Stimulated activated CD4-positive, alpha-beta T cell treated with anti-CD3 and anti-CD28 coated beads, Interleukin-1b, Interleukin-23, amount 100 ng/mL, for 48 hours (primary cell): ENCODE measurements at places on chromosomes 2 and 18.

- DNase-seq, result no peak
These were observed 47.8 kb upstream of the FZD7 start for GRCh38 chr2:201985728-201986462.

DNA sequence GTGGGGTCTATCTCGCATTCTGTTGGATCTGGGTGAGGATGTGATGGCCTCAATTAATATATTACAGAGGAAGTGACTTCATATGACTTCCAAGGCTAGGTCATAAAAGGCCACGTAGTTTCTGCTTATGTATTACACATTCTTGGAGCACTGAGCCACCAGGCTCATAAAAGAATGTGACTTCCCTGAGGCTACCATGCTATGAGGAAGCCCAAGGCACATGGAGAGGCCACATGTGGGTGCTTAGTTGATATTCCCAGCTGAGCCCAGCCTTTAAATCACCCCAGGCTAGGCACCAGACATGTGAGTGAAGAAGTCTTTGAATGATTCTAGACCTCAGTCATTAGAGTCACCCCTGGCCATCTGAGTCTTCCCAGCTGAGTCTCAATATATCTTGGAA, 13.3 kb upstream of the REEP1 start:
- DNase-seq, result no peak

- DNase-seq, result no peak
These were observed 87.0 kb upstream of the MAP4K3 start for GRCh38 chr2:39524061-39524460.

- no peak for DNase-seq
These were observed 45.2 kb upstream of the CTIF start for GRCh38 chr18:48493434-48494230.

GRCh38 chr2:28224648-28225472, 167.8 kb upstream of the FOSL2 start:
- no peak for DNase-seq

DNA sequence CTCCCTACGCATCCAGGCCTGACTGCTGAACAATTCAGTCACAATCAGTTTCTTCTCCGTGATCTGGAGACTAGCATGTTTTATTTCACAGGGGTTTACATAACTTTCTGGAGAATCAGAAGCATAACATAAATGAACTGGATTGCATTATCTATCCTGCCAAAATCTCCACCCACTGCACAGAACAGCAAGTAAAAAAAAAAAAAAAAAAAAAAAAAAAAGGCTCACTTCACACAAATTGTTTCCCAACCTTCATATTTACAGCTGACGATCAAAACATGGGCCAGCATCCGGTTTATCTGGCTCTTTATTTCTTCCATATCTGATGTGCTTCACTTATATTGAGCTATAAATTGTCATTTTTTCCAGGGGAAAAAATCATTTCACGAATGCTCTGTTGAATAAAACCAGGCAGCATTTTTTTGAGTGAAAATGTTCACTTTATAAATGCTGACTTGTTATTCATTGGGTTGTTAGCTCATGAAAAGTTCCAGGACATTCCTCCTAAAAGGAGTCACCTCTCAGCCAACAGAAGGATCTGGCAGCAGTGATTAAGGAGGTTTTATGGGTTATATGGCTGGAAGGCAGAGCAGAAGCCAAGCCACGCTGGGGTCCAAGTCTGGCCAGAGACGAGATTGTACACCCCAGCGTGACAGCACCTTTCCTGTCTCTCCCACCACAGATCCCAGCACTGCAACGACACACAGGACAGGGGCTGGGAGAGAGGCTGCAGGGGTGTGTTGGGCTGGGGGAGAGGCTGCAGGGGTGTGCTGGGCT, 51.2 kb upstream of the GLI2 start:
- DNase-seq, result no peak

GRCh38 chr2:66701656-66702055, 266.7 kb downstream of the MEIS1 start:
- DNase-seq, result no peak

DNA sequence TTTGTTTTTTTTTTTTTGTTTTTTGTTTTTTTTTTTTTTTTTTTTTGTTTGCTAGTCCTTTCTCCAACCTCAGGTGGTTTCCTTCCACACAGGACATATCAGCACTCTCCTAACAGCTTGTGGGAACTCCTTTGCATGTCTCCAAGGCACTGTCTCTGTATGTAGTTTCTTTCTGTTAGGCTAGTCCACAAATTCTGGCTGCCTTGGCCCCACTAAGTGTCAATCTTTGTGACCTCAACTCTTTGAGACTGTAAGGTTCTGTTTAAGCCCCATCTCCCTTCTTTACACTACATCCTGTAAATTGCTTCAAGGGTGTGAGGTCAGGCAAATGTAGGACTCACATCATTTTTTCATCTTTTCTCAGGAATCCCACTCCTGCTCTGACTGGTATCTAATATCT, 85.1 kb downstream of the NCOA1 start:
- no peak for DNase-seq

- DNase-seq, result no peak
These were observed 182.4 kb downstream of the GFPT1 start for GRCh38 chr2:69204654-69205053.

GRCh38 chr2:234983011-234983726, 31.4 kb downstream of the SH3BP4 start:
- no peak for DNase-seq

- DNase-seq, result peak; percentile 87
These were observed 25.4 kb upstream of the OTOF start for GRCh38 chr2:26503231-26503880.

DNA sequence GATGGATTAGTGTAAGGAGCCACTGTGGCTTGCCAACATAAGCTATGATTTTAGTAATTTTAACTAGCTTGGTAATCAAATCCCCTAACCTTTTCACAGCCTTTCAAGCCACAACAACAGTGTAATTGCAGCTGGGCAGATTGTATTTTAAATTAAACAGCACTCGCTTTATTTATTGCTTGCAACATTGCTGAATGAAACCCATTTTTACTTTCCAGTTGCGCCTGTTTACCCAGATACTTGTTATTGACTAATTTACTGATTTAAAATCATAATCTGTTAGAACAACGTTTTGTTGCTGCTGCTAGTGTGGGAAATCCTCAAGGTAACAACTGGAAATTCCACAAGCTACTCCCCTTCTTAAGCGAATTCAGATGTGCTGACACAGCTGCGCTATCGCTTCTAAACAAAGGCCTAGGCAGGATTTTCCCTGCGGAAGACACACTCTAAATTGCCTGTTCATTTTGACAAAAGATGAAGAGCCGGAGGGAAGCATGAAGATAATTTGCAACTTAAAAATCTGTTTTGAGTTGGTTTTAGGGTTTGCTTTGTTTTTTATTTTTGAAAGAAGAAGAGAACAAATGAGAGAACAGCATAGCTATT, 283.9 kb downstream of the ALPK2 start:
- DNase-seq, result no peak

- DNase-seq, result no peak
These were observed 471.5 kb downstream of the TXNL1 start for GRCh38 chr18:56166914-56167313.

DNA sequence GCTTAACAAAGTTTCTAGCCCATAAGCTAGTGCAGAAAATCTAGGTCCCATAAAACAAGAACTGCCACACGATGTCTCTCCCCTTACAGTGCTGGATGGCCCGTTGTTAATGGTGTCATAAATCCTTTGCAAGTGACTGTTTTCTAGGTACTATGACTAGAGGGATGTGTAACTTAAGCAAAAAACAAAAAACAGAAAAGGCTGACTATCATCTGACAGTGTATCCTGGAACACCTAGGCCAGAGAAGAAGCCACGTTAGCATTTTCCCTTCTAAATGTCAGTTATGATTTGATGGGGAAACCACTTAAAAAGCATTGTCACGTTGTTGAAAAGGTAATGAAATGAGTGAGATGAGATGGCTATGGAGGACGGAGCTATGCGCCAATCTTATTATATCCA, 2.4 kb downstream of the CASP8 start:
- peak; percentile 45 for DNase-seq

DNA sequence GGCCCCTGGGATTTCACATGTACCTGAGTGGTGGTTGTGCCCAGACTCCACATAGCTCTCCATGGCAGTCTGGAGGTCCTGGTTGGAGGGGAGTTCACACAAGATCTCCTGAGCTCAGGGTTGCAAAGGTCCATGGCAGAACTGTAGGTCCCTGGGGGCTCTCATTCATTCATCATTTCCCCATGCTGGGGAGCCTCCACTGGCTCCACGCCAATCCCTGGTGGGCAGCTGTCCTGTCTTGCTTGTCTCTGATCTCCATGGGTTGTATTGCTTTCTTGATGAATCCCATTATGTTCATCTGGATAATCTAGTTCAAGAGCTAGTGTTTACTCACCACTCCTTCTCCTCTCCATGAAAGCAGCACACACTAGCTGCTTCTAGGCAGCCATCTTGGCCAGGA, 42.4 kb downstream of the ZSWIM2 start:
- no peak for DNase-seq

- no peak for DNase-seq
These were observed 204.6 kb downstream of the RAB3GAP1 start for GRCh38 chr2:135256531-135257260.

DNA sequence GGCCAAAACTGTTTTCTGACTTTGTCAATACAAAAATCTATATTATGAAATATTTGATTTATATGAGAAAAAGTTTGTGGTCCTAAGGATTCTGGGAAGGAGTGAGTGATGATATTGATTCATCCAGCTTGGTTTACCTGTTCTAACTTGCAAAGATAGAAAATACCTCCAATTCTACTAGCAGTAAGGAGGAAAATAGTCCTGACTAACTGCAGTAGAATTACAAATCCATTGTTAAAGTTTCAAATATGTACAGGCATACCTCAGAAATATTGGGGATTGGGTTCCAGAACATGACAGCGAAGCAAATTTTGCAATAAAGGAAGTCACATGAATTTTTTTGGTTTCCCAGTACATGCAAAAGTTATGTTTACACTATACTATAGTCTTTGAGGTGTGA, 158.8 kb upstream of the CYRIA start:
- no peak for DNase-seq

- no peak for DNase-seq
These were observed 29.9 kb downstream of the MRPL19 start for GRCh38 chr2:75676464-75676863.

DNA sequence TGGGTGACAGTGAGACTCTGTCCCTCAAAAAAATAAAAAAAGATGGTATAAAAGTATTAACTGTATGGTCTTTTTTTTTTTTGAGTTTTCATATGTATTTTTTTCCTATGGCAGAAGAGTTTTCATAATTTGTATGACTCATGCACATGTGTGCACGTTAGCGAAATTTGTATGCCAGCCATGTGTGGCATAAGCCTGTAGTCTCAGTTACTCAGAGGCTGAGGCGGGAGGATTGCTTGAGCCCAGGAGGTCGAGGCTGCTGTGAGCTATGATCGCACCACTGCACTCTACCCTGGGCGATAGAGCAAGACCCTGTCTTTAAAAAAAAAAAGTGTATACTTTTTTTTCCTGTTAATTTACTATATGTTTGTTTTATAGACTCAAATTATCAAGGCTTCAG, 160.8 kb downstream of the TGIF1 start:
- no peak for DNase-seq

DNA sequence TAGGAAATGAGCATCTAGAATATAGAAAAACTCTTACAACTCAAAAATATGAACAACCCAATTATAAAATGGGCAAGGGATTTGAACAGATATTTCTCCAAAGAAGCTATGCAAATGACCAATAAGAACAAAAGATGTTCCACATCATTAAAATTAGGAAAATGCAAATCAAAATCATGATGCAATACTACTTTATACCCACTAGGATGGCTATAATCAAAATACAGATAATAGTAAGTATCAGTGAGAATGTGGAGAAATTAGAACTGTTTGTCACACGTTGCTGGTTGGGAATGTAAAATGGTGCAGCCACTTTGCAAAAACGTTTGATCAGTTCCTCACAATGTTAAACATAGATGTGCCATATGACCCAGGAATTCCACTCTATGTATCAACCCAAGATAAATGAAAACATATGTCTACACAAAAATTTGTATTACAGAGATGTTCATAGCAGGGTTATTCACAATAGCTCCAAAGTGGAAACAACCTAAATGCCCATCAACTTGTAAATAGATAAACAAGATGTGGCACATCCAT, 558.4 kb downstream of the SLC4A3 start:
- DNase-seq, result no peak

GRCh38 chr2:219399716-219400478, 12.2 kb upstream of the DNPEP start:
- DNase-seq, result no peak

- DNase-seq, result no peak
These were observed 121.4 kb upstream of the HDAC4 start for GRCh38 chr2:239522002-239522739.

DNA sequence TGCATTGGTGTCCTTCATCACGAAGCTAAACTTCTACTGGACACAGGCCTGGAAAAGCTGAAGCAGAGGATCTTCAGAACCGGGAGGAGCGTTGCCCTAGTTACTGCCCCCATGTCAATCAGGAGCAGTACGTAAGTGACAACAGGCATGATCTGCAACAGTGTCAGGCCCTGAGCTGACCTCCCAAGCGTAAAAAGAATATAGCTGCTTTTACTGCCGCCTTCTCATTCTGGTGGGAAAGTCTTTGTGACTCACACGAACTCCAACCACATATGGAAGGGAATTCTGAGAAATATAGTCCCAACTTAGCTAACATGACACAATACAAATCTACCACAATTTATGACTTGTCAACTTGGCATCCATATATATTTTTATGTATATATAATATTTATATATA, 1007.7 kb upstream of the CDH2 start:
- no peak for DNase-seq

- DNase-seq, result no peak
These were observed 947 bp downstream of the ZEB2 start for GRCh38 chr2:144518748-144519596.

GRCh38 chr2:160429248-160430000, 64.2 kb downstream of the RBMS1 start:
- DNase-seq, result no peak

DNA sequence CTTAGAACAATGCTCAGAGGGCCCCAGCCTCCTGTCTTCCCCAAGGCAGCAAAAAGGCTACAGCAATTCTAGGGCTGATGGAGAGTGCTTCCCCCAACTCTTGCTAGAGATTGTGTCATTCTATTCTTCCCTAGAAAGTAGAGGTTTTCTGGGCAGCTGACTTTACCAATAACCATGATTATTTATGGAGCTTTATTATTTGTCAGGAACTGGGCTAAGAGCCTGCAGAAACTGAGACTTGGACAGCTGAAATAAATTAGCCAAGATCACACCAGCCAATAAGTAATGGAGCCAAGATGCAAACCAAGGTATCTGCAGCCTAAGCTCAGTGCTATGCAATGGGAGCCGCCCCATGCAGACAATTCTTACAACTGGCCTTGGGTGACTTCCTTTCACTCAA, 84.8 kb downstream of the CCBE1 start:
- no peak for DNase-seq

GRCh38 chr2:12442476-12442847, 274.3 kb upstream of the TRIB2 start:
- no peak for DNase-seq

DNA sequence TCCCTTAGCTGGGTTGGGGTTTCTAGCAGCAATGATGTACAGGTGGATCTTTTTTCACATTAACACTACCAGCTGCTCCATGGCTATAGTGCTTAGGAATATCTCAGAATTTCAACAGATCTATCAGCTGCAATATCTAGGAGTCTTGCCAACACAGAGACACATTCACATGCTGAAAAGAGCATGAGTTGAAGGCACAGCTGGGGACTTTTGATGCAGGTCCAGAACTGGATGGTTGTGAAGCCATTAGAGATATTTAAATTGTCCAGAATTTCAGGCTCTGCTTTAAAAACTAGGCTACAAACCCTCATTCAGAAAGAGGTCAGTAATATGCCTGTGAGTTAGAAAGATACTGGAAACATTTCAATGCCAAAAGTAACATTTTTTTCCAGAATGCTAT, 122.2 kb upstream of the CCDC195 start:
- no peak for DNase-seq

- DNase-seq, result no peak
These were observed 219.7 kb downstream of the SLC4A10 start for GRCh38 chr2:161843936-161844335.
